ENCODE measurements at places on chromosomes 11 and 22.
A peak's percentile ranks its signal among the peaks of the same experiment; 100 is the strongest.

DNA sequence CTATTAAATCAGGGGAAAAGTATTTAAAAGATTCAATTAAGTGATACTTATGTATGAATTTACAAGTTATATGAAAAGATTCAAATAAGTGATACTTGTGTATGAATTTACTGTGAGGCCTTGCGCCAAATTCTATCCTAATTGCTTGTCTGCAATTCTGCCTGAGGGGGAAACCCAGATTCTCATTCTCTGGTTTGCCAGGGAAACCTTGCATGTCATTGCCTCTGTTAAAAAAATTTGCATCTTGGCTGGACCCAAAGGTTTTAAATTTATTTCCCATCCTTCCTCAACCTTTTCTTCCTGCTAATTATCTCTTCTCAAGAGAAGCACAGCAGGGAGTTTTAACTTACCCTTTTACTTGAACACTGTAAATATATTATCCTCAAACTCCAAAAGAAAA is 13.8 kb downstream of the OLFML1 start:
- no peak for DNase-seq

GRCh38 chr22:47883757-47884156 is 1121.3 kb downstream of the TBC1D22A start:
- no peak for DNase-seq

- DNase-seq, result no peak
Measured at GRCh38 chr22:50074551-50075530, 10.4 kb downstream of the MLC1 start.

GRCh38 chr11:132111838-132112237 is 741.4 kb downstream of the NTM start:
- no peak for DNase-seq

- DNase-seq, result no peak
Measured at GRCh38 chr11:2443881-2444820, at the start of gene TRPM5. Gene TRPM5 (minus strand): TSS chr11:2444514. CDS start chr11:2423036, 21,478 bp downstream.

DNA sequence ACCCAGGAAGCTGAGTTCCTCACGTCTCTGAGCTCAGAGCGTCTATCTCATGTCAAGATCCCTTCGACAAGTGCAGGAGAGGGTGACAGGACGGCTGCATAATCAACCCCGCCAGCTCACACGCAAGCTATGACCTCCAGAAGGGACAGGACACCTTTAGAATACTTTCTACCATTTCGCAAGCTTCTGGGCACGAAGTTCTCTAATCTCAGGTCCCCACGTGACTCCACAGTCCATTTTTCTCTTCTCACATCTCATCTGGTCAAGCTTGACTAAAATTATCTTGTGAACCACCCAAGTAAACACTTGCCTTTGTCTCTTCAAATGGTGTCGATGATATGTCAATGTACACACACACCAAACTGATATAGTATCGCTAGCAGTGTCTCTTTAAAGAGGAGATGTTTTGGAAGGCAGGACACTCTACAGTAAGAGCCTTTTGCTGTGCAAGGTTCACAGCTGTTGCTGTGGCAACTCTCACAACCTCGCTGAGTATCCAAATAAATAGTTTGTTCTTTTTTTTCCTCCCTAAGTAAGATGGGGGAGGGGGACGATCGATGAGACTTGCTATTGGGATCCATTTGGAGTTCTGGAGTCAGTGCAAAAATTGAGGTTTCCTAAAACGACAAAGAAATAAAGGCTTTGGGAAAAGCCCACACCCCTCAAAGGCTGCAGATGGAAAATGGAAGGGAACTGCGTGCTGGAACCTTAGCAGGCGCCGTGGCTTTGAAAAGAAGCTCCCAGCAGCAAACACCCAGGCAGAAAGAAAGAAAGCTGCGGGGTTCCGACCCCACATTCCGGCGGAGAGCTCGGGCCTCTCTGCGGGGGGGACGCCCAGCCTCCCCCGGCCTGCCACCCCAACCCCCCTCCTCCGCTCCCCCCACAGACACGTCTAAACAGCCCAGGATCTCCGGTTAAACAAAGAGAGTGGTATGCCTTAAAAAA is 215.4 kb upstream of the UBASH3B start:
- DNase-seq, result no peak

DNA sequence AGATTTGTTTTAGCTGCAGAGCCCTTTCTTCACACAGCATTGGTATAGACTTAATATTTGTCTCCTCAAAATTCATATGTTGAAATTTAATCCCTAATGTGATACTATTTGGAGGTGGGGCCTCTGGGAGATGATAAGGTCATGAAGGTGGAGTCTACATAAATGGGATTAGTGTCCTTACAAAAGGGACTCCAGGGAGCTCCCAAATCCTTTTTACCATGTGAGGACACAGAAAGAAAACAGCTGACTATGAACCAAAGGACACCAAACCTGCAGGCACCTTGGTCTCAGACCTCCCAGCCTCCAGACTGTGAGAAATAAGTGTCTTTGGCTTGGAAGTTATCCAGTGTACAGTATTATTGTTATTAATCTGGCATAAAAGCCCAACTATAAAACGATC is 10.2 kb downstream of the SLC35F2 start:
- no peak for DNase-seq

DNA sequence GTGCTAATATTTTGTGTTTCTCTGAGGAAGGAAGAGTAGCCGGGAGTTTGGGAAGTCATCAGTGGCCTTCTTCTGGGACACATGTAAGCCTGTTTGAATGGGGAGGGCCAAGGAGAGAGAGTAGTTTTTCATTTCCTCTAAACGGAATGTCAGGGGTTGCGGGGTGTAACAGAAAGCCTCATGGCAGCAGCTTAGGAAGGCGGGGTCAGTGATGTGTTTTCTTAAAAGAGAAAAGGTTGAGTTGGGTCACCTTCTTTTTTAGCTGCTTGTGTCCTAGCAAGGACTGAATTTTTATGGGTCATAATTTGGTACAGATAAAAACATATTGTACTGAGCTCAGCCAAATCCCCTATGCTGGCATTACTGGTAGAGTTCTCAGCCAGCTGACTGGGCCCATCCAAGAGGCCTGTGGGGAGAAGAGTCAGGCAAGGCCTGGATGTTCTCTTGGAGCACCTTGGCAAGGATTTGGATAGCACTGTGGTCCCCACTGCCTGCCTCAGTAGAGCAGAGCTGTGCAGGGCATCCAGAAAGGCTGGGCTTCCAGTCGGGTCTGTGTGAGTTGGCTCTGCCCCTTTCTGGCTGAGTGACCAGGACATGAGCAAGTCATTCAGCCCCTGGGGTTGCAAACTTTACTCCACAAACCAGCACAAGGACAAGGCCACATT is 29.4 kb upstream of the NAV2 start:
- peak; percentile 82 for DNase-seq

DNA sequence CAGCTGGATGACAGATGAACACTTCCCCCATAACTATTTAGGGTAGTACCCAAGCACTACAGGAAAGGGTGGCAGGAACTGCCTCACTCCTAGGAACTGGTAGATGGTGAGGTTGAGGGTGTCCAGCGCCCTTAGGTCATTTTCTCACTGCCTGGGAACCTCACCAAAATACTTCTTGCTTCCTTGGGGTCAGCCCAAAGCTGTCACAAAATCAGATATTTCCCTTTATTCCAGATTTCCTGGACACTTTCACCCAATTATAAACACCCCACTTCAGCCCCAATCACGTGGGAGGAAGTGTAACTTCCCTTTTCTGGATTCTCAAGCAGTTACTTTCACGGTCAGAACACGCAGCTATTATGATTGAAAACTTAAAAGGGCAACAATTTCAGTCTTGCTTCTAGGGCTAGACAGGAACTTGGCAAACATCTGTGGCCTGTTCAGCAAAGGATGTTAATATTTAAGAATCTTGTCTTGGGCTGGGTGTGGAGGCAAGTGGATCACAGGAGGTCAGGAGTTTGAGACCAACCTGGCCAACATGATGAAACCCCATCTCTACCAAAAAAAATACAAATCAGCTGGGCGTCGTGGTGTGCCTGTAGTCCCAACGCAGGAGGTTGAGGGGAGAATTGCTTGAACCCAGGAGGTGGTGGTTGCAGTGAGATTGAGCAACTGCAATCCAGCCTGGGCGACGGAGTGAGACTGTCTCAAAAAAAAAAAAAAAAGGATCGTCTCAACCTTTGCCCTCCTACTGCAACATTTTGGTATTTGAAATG is 4.0 kb downstream of the FTH1 start:
- DNase-seq, result no peak

GRCh38 chr11:61744181-61744580 is 8.3 kb upstream of the MYRF start:
- no peak for DNase-seq

GRCh38 chr22:23622634-23623033 is 9.5 kb downstream of the DRICH1 start:
- DNase-seq, result no peak

- DNase-seq, result no peak
Measured at GRCh38 chr11:10308201-10308954, 3.5 kb downstream of the ADM start.

DNA sequence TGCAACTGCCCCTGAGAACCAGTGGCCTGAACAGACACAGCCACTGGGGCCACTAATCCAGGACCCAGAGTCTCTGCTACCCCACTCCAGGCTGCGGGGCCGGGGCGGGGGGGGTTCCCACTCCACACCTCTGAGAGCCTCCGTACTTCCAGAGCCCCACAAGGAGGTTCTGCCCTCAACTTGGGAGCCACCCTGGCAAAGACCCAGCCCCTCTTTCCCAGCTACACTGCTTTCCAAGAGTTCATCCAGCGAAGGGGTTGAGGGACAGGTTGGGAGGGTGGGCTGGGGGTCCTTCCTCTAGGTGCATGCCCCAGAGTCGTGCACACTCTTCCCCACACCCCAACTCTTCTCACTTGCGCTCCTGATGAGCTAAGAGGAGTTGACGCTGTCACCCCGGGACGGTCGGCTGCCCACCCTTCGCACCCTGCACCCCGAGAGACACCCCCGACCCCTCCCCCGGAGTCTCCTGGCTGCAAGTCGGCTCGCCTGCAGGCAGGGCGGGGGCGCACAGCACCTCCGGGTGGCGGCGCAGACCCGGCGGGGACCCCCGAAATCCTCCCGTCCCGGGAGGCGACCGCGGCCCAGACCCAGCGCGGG is 531 bp downstream of the RAB3IL1 start:
- DNase-seq, result no peak

- DNase-seq, result no peak
Measured at GRCh38 chr11:121309688-121310087, 17.1 kb downstream of the SC5D start.

- no peak for DNase-seq
Measured at GRCh38 chr22:17664414-17665055, 26.0 kb downstream of the BCL2L13 start.

DNA sequence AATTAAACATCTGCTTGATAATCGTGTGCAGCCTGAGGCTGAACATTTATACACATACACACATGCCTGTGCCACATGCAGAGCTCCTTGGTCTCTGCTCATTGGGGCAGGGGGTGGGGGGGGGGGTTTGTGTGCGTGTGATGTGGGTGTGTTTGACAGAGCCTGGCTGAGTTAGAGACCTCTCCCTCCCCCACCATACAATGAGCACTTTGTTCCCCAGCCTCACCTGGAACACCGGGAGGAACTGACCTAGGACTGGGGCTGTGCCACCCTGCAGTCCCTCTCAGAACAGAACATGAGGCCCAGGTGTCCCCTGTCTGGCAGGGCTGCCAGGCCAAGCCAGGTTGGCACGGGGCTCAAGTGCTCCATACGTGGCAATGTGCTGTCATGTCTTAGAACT is 96.6 kb downstream of the TP53I11 start:
- no peak for DNase-seq

- DNase-seq, result no peak
Measured at GRCh38 chr11:120146413-120147093, 8.6 kb upstream of the TRIM29 start.

DNA sequence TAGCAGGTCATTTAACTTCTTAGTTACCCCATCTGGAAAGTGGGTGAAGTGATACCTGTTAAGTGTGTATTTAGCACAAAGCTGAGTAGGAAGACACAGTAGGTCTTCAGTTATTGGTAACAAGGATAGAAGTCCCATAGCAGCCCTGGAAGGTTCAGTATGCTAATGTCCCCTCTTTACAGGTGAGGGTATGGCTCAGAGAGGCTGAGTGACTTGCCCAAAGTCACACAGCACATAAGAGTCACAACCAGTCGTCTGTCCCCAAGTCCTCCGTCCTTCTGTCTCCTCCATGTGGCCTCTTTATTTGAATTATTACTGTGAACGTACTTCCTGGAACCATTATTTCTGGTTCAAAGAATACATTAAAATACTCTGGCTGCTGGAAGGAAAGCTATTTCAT is 10.5 kb downstream of the ASPHD2 start:
- no peak for DNase-seq

DNA sequence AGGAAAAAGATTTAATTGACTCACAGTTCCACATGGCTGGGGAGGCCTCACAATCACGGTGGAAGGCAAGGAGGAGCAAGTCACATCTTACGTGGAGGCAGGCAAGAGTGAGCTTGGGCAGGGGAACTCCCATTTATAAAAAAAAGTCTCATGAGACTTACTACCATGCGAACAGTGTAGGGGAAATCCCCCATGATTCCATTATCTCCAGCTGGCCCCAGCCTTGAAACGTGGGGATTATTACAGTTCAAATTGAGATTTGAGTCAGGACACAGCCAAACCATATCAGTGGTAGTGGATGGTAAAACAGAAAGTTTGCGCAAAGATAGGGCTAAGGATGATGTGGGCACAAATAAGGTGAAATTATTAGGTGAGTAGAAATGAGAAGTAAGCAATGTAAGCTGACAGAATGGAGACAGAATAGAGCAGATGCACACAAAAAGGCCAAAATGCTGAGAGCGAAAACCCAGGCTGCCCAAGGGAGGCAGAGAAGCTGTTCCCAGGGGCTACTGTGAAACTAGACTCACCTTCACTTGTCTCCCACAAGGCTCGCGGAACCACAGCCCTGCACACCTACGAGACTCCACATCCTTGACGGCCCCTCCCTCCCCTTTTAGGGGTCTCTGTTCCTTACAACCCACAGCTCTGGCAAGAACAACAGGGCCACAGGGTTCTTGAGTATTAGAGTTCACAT is 377.6 kb downstream of the CADM1 start:
- no peak for DNase-seq

- DNase-seq, result no peak
Measured at GRCh38 chr11:57417056-57417455, 9.9 kb downstream of the SLC43A3 start.

DNA sequence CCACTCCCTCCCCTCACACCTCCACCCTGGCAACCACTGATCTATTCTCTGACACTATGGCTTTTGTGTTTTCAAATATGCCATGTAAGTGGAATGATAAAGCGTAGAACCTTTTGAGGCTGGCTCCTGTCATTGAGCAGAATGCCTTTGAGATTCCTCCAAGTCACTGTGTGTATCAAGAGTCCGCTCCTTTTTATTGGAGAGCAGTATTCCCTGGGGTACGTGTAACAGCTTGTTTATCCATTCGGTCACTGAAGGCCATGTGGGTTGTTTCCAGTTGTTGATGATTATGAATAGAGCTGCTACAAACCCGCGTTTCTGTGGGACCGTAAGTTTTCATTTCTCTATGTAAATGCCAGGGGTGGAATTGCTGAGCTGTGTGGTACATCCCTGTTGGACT is 10.3 kb downstream of the TP53I11 start:
- DNase-seq, result no peak

- DNase-seq, result no peak
Measured at GRCh38 chr22:22728382-22728781, 84.0 kb downstream of the GGTLC2 start.

GRCh38 chr11:117633976-117634755 is 162.8 kb downstream of the DSCAML1 start:
- no peak for DNase-seq

All from cerebellar nuclear complex (tissue), 1 donor.